ENCODE measurements at places on chromosomes 11 and 22. TPM values are rescaled to one million over a fixed set of nuclear protein-coding genes. Genes with fewer than 3 reads are reported as not detected.

Gene APOBEC3F
- polyA plus RNA-seq, result 2.5 TPM

Gene TRIM51
- polyA plus RNA-seq, result not detected

Gene MMP13
- not detected for polyA plus RNA-seq

Gene OR10D3
- not detected for polyA plus RNA-seq

Gene PDE2A
- polyA plus RNA-seq, result not detected

Gene ALKBH8
- 9.6 TPM for polyA plus RNA-seq

Gene LIF
- 9.6 TPM for polyA plus RNA-seq

Gene MUC5B
- 0.01 TPM for polyA plus RNA-seq

Gene C11orf87
- polyA plus RNA-seq, result 0.36 TPM

Gene PVALB
- 17.3 TPM for polyA plus RNA-seq

Data from muscle of arm (tissue), 14 donors.